ENCODE measurements at places on chromosomes 4 and X.

DNA sequence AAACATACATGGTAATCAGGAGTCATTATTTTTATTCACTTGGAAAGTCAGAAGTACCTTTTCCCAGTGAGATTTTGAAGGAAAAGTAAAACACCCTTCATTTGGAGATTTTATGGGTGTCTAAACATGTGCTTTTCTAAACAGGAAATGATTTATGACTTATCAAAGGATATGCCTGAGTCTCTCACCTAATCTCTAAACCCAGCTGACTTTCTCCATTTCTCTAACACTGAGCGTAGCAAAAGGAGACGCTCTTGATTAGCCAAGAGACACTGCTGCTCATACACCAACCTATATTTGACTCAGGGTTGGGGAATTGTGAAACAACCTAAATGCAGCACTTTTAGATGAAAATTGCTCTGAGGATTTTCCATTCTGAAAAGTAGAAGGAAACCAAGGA, 468.5 kb upstream of the FTHL17 start:
- no peak for DNase-seq

GRCh38 chr4:41212616-41213203, 1.6 kb downstream of the APBB2 start:
- peak; percentile 66 for DNase-seq

GRCh38 chrX:129957241-129958082, 25.0 kb upstream of the BCORL1 start:
- DNase-seq: peak; percentile 61

- no peak for DNase-seq
These were observed 75.6 kb downstream of the PRSS12 start for GRCh38 chr4:118277243-118277642.

DNA sequence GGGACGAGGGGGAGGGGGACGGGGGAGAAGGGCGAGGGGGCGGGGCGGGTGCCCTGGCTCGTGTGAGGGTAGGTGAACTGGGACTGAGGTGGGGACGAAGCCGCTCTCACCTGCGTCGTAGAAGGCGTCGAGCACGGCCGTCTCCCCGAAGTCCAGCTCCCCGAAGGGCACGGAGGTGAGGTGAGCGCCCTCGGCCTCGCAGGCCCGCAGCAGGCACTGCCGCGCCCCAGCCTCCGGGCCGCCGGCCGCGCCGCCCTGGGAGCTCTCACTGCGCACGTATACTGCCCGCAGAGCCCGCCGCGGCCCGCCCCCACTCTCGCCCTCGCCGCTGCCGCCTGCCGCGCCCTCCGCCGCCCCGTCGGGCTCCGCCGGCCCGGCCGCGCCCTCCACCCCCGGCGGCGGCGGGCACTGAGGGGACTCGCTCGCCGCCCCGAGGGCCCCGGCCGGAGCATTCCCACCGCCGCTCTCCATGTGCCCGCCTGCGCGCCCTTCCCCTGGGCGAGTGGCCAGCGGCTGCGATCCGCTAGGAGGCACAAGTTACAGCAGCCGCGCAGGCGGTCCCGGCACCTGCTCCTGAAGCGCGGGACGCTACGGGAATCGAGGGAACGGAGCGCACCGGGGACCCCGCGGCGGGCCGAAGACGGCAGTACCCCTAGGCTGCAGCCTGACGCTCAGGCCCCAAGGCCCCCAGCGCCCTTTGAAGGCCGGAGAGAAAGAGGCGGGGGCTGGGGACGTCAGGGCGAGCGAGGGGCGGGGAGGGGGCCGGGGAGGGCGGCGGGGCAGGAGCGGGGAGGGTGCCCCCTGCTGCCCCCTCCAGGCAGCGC, at the start of gene MAP3K15:
Gene MAP3K15, minus strand, starts transcription at position 718 of the 824 bp plus-strand sequence. Its CDS starts 247 bp downstream, at position 471.
- DNase-seq: no peak

DNA sequence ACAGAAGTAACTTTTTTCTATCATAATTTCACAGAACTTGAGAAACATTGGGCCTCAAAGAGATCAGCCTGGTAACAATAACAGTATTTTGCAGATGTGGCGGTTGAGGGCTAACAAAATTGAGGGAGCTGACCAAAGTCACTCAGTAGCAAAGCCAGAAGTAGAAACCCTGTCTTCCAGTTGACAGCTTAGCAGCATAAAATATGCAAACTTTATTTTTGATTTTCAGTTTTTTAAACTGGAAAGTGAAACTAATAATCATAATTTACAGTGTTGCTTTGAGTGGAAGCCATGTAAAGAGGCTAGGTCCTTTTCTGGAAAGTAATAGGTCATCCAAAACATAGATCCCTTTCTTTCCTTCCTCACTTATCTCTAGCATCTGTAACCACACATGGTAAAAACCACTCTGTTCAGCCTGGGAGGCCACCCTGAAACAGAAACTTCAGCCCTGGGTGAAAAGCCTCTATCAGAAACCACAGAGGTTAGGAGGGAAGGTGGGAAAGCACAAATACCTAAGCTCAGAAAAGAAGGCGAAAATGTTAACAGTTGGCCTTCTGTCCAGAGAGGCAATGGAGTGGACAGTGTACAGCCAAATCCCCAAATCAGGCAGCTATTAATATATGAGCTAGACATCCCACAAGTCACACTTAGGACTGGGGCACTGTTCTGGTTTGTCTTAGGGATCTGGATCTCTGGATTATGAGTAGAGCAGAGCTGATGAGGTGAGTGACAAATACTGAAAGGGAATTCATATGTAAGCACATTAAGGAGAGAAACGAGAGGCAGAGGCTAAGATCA, 61.1 kb upstream of the ARSJ start:
- peak; percentile 25 for DNase-seq

DNA sequence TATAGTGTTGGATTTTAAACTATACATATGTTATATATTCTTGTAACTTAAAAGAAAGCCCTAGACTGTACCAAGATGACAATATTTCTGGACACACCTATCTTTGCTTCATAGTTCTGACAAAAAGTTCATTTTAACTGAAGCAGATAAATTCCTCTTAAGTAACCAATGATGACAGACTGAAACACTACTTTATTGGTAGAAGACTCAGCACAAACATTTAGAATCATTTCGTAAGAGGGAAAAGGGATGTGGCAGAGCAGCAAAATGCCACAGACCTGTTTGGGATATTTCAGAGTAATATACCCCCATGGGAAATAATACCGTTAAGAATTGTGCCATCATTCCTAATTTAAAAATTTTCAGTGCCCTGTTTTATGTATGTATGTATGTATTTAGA, 56.2 kb downstream of the APOO start:
- DNase-seq: no peak

- DNase-seq: no peak
These were observed 198.8 kb downstream of the VEGFC start for GRCh38 chr4:176593943-176594342.

Measured in urothelium cell line (cell line).